ENCODE measurements at places on chromosomes 5 and 9. TPM values are rescaled to one million over a fixed set of nuclear protein-coding genes. Genes with fewer than 3 reads are reported as not detected.

- no peak overlapping the region for H3K4me3 ChIP-seq
- no peak overlapping the region for H3K27ac ChIP-seq
- peaks cover 13% of the 10 kb centered on the region for H3K4me1 ChIP-seq
- no peaks in the 10 kb centered on the region for H3K36me3 ChIP-seq
Measured at GRCh38 chr5:36619012-36619635, 12.7 kb downstream of the SLC1A3 start.

DNA sequence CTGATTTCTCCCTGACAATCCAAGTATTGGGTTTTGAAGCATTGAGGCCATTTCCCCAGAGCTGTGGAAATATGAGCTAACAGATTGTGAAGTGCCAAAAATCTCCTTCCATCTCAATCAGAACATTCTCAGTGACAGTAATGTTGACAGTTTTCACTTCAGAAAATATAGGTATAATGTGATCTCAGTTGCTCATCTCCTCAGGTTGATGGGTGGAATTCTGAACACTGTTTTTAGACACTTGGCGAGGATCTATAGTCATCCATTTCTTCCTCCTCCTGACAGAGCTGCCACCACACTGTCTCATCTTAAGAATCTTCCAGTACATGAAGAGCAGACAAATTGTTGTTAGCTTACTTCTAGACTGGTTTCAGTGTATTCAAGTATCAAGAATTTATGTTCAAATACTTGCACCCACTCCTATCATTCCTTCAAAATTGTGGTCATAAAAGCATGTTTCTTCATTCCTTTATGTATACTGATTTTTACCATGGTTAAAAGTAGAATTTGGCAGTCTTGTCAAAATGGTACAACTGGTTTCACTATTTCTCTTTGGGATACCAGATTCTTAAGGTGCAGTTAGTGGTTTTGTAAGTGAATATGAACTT lies 199.7 kb upstream of the TLE4 start:
- H3K27me3 ChIP-seq = no peaks in the 10 kb centered on the region
- no peak for DNase-seq
- H3K4me3 ChIP-seq = no peak overlapping the region
- no peak overlapping the region for H3K27ac ChIP-seq
- H3K4me1 ChIP-seq = no peaks in the 10 kb centered on the region
- H3K36me3 ChIP-seq = no peaks in the 10 kb centered on the region

- H3K36me3 ChIP-seq = no peaks in the 10 kb centered on the region
- no peak overlapping the region for H3K4me3 ChIP-seq
- H3K27me3 ChIP-seq = no peaks in the 10 kb centered on the region
- DNase-seq = no peak
Measured at GRCh38 chr5:31283326-31283725, 89.8 kb downstream of the CDH6 start.

GRCh38 chr9:32384364-32385151 lies at the start of gene ACO1:
ACO1 (plus strand) TSS chr9:32384643; CDS start chr9:32405507, 20,864 bp downstream.
- peak within 1 kb of the TSS; percentile 88 for H3K27ac ChIP-seq
- no peaks in the 10 kb centered on the region for H3K36me3 ChIP-seq
- peak; percentile 80 for DNase-seq
- H3K4me3 ChIP-seq = peak within 1 kb of the TSS; percentile 94
- peaks cover 20% of the 10 kb centered on the region for H3K4me1 ChIP-seq

DNA sequence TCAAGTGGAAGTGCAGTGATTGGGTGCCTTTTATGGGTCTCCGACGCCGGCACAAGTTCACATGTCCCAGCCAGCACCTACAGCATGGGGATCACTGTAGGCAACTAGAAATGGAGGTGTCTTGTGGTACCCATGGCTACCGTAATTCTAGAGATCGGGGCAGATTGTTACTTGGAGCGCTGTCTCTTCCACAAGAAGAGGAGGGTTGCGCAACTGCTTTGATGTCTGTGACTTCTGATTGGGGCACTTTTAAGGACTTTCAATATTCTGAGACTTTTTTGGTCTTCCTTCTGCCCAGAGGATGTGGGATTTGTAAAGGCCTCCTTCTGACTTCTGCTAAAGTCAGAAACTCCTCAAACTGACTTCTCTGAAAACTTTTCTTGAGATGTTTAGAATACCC lies 41.9 kb downstream of the GLRX start:
- H3K4me1 ChIP-seq = peaks cover 72% of the 10 kb centered on the region
- no peaks in the 10 kb centered on the region for H3K36me3 ChIP-seq
- H3K4me3 ChIP-seq = no peak overlapping the region

GRCh38 chr5:59838989-59839388 lies 54.5 kb downstream of the PDE4D start:
- no peaks in the 10 kb centered on the region for H3K27me3 ChIP-seq
- H3K27ac ChIP-seq = no peak overlapping the region
- no peak overlapping the region for H3K4me3 ChIP-seq
- H3K4me1 ChIP-seq = no peaks in the 10 kb centered on the region
- DNase-seq = no peak
- H3K36me3 ChIP-seq = no peaks in the 10 kb centered on the region

- H3K27me3 ChIP-seq = no peaks in the 10 kb centered on the region
- H3K4me1 ChIP-seq = peaks cover 24% of the 10 kb centered on the region
- no peak overlapping the region for H3K4me3 ChIP-seq
- no peak for DNase-seq
- H3K27ac ChIP-seq = no peak overlapping the region
- no peaks in the 10 kb centered on the region for H3K36me3 ChIP-seq
Measured at GRCh38 chr5:163463063-163463435, 2.6 kb downstream of the HMMR start.

GRCh38 chr9:123410281-123410910 lies 54.4 kb downstream of the CRB2 start:
- H3K4me1 ChIP-seq = no peaks in the 10 kb centered on the region
- H3K36me3 ChIP-seq = no peaks in the 10 kb centered on the region
- no peaks in the 10 kb centered on the region for H3K27me3 ChIP-seq
- no peak for DNase-seq

GRCh38 chr9:110809038-110809595 lies 140.5 kb downstream of the MUSK start:
- H3K4me3 ChIP-seq = no peak overlapping the region
- no peaks in the 10 kb centered on the region for H3K27me3 ChIP-seq
- H3K36me3 ChIP-seq = no peaks in the 10 kb centered on the region
- no peak for DNase-seq

- H3K27me3 ChIP-seq = no peaks in the 10 kb centered on the region
- no peak overlapping the region for H3K4me3 ChIP-seq
- no peak overlapping the region for H3K27ac ChIP-seq
- no peak for DNase-seq
- no peaks in the 10 kb centered on the region for H3K4me1 ChIP-seq
Measured at GRCh38 chr5:83576341-83576740, 104.8 kb downstream of the VCAN start.

DNA sequence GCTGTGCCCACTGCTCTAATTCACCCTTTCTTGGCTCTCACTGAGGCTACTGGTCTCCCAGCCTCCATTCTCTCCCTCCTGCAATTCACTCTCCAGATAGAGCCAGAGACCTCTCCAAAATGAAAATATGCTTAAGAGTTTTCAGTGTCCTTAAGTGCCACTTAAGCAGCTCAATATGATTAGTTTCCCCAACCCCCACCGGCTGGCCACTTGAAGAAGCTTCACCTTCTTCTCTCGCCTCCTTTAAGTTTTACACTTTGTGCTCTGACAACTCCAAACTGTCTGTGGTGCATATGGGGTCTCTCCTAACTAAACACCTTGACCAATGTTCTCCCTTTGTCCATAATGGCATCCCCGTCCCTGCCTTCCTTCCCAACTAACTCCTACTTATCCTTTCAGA lies 53.4 kb downstream of the CDK5RAP2 start:
- H3K4me3 ChIP-seq = no peak overlapping the region
- DNase-seq = no peak
- H3K4me1 ChIP-seq = peaks cover 2% of the 10 kb centered on the region
- H3K27me3 ChIP-seq = no peaks in the 10 kb centered on the region
- H3K36me3 ChIP-seq = peaks cover 66% of the 10 kb centered on the region

GRCh38 chr9:34097865-34098264 lies 28.6 kb downstream of the DCAF12 start:
- no peaks in the 10 kb centered on the region for H3K27me3 ChIP-seq
- H3K27ac ChIP-seq = no peak overlapping the region
- H3K4me3 ChIP-seq = no peak overlapping the region
- H3K4me1 ChIP-seq = no peaks in the 10 kb centered on the region
- DNase-seq = no peak

DNA sequence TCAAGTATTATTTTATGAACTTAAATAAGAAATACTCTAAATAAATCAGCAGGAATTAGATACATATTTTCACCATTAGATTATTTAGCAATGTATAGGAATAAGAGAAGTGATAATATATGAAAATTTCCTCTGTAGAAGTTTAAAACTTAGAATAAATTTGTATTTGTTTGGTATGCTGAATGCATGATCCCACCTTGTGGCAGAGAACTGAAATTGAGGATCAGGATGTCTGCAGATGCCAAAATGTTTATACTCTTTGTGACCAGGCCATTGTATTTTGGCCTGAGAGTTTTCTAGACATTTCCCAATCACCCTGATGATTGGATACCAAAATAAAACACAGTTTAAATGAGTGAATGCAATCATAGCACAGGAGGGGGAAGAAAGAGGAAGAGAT lies 6.3 kb downstream of the TYRP1 start:
- H3K27me3 ChIP-seq = no peaks in the 10 kb centered on the region
- DNase-seq = no peak
- no peak overlapping the region for H3K4me3 ChIP-seq
- H3K27ac ChIP-seq = no peak overlapping the region
- H3K36me3 ChIP-seq = no peaks in the 10 kb centered on the region
- no peaks in the 10 kb centered on the region for H3K4me1 ChIP-seq

DNA sequence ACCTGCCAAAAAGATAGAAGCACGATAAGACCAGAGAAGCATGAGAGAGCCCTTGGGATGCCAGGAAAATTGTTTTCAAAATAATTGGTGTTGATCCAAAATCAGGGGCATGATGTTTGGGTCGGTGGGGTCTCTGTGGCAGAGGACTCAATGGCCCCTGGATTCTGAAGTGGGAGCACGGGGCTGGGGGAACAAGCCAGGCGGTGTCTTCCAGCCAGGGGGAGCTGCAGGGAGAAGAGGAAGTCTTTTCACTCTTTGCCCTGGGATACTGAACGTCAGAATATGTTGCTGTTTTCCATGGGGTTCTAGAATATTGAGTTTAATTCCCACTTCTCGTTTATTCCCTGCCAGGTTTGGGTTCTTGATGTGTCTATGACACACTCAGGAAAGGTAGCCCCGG lies 20.4 kb downstream of the TSPAN17 start:
- no peak overlapping the region for H3K27ac ChIP-seq
- H3K4me1 ChIP-seq = no peaks in the 10 kb centered on the region
- DNase-seq = no peak
- H3K4me3 ChIP-seq = no peak overlapping the region

DNA sequence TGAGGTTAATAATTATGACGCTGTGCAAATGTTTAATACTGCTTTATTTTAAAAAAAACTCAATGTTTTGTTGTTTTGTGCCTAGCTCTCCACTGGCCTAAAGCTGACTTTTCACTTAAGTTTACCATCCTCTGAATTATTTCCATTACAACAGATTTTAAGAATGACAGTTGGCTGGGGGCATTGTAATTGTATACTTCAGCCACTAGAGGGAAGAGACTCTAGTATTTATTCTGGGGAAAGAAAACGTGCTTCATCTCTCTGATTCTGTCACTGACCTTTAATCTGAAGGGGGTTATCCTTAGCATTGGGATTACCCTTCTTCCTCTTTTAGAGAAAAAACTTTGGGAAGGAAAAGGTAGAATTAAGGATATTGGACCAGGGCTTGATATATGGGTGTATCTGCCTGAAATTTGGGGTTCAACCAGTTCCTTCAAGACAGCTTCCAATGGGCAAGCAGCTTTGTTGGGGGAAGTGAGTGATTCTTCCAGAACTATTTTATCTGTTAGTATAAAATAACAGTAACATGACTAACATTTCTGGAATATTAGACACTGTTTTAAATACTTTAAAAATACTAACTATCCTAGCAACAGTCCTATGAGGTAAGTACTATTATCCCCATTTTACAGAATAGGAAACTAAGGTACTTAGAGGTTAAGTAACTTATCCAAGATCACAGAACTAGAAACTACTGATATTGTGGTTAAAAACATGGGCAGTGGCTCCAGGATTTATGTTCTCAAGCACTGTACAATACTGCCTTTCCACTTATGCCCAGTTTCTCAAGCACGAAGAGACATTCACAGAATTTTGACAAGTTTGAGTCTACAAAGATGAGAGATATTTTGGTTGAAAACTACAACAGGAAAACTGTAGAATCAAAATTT lies 208.4 kb downstream of the CD180 start:
- H3K27ac ChIP-seq = no peak overlapping the region
- H3K27me3 ChIP-seq = no peaks in the 10 kb centered on the region
- H3K36me3 ChIP-seq = no peaks in the 10 kb centered on the region
- H3K4me1 ChIP-seq = peaks cover 4% of the 10 kb centered on the region
- H3K4me3 ChIP-seq = no peak overlapping the region

- H3K27ac ChIP-seq = no peak overlapping the region
- no peak overlapping the region for H3K4me3 ChIP-seq
- H3K4me1 ChIP-seq = peaks cover 6% of the 10 kb centered on the region
- DNase-seq = no peak
- H3K27me3 ChIP-seq = no peaks in the 10 kb centered on the region
- H3K36me3 ChIP-seq = no peaks in the 10 kb centered on the region
Measured at GRCh38 chr5:61215996-61216395, 53.7 kb upstream of the SMIM15 start.

- no peaks in the 10 kb centered on the region for H3K4me1 ChIP-seq
- no peaks in the 10 kb centered on the region for H3K36me3 ChIP-seq
- DNase-seq = no peak
- no peak overlapping the region for H3K4me3 ChIP-seq
Measured at GRCh38 chr5:96579711-96580110, 82.5 kb upstream of the CAST start.

DNA sequence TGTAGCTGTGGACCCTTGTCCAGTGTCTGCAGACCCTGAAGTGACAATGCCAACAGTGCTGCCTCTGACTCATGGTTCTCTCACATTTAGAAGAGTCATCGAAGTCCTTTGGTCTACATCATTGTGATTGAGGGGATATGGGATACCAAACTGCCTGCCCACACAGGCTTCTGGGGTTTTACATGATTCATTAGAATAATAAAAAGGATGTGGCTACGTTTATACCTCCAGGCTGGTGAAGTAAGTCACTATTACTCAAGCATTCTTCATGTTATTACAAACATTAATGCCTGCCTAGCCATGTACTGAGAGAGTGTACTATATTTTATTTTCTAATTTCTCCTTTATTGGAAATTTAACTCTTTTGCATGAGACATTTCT lies 365.7 kb downstream of the SPATA31D1 start:
- H3K36me3 ChIP-seq = no peaks in the 10 kb centered on the region
- no peak overlapping the region for H3K27ac ChIP-seq
- H3K4me1 ChIP-seq = no peaks in the 10 kb centered on the region

GRCh38 chr5:92513067-92513466 lies 1068.0 kb downstream of the NR2F1-AS1 start:
- H3K4me1 ChIP-seq = no peaks in the 10 kb centered on the region
- no peak overlapping the region for H3K4me3 ChIP-seq
- no peak for DNase-seq
- no peak overlapping the region for H3K27ac ChIP-seq
- H3K36me3 ChIP-seq = no peaks in the 10 kb centered on the region
- H3K27me3 ChIP-seq = no peaks in the 10 kb centered on the region

PCDHA3 gene
- 0.20 TPM for total RNA-seq

ZNF879 gene
- total RNA-seq = 2.9 TPM

C9orf50 gene
- not detected for total RNA-seq

TEX48 gene
- not detected for total RNA-seq

Data from gastrocnemius medialis (tissue), 4 donors.